ENCODE measurements at places on chromosomes 1 and 21. TPM values are rescaled to one million over a fixed set of nuclear protein-coding genes. Genes with fewer than 3 reads are reported as not detected.

DNA sequence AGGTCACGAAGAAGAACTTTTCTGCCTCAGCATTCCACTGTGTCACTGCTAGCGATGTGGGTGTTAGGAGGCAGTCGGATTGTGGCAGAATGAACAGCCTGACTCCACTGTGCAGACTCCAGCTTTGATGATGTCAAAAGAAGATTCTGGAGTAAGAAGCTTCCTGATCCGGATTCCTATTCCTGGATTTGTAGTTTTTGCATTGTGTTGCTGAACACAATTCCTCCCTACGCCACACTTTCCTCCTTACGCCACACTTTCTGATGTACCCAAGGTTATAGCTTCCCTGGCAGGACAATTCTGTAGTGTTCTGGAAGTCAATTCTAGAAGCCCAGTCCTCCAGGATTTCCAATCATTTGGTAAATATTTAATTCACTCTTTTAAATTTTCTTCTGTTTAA is 665.2 kb upstream of the ADGRL2 start:
- no peak overlapping the region for H3K27ac ChIP-seq
- H3K36me3 ChIP-seq: no peaks in the 10 kb centered on the region
- no peak for DNase-seq
- no peak overlapping the region for H3K4me3 ChIP-seq
- no peaks in the 10 kb centered on the region for H3K4me1 ChIP-seq
- no peaks in the 10 kb centered on the region for H3K27me3 ChIP-seq

GRCh38 chr21:34762786-34763185 is 94.0 kb downstream of the CLIC6 start:
- no peaks in the 10 kb centered on the region for H3K27me3 ChIP-seq
- no peaks in the 10 kb centered on the region for H3K4me1 ChIP-seq
- no peak overlapping the region for H3K4me3 ChIP-seq
- no peak for DNase-seq
- H3K27ac ChIP-seq: no peak overlapping the region

DNA sequence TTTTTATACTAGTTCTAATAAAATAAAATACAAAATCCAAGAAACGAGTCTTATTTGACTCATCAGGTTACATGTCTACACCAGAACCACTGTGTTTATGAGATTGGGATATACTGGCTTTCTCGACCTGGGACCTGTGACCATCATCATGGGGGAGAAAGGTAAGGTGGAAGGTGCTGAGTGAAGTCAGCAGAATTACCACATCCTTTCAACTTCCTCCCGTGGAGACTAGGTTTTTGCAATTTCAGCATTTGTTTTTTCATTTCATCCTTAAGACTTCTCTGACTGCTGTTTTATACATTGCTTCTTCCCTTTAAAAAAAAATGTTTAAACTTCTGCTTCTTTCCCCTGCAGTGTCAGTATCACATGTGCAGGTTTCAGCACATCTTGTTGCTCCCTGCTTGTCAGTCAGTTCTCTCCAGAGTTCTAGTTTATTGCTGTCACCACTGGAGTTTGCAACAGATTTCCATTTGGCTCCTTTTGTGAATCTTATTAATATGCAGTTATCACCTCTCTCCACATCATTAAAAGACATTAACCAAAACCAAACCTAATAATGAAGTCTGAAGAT is 60.4 kb upstream of the HAO2 start:
- no peak overlapping the region for H3K4me3 ChIP-seq
- H3K27ac ChIP-seq: no peak overlapping the region
- no peaks in the 10 kb centered on the region for H3K36me3 ChIP-seq
- no peaks in the 10 kb centered on the region for H3K27me3 ChIP-seq

DNA sequence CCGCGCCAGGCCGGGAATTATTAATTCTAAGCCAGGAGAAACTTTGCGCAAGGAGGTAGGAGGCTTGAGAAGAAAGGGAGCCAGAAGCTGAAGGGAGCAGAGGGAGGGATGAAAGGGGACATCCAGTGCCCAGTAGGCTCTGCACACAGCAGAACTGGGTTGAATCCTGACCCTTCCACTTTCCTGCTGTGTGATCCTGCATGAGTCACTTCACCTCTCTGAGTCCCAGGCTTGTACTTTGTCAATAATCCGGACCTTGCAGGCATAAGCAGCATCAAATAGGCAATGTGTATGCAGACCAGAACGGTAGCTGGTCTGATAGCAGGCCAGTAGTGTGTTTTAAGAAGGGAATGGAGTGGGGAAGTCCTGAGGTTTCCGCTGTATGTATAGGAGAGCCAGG is 25.5 kb upstream of the EPB41 start:
- H3K4me1 ChIP-seq: peaks cover 18% of the 10 kb centered on the region
- H3K27ac ChIP-seq: no peak overlapping the region
- H3K36me3 ChIP-seq: no peaks in the 10 kb centered on the region
- no peak overlapping the region for H3K4me3 ChIP-seq
- H3K27me3 ChIP-seq: no peaks in the 10 kb centered on the region

RNU1-2 gene
- under 0.01 TPM for total RNA-seq

F13B gene
- total RNA-seq: not detected

SPSB1 gene
- 107 TPM for total RNA-seq
